ENCODE measurements at places on chromosomes 1 and 21. TPM values are rescaled to one million over a fixed set of nuclear protein-coding genes. Genes with fewer than 3 reads are reported as not detected.

- no peak for DNase-seq
These were observed 969 bp downstream of the ACAP3 start for GRCh38 chr1:1306661-1307260.

GRCh38 chr1:185144233-185144632 is 12.5 kb downstream of the TRMT1L start:
- DNase-seq = no peak

DNA sequence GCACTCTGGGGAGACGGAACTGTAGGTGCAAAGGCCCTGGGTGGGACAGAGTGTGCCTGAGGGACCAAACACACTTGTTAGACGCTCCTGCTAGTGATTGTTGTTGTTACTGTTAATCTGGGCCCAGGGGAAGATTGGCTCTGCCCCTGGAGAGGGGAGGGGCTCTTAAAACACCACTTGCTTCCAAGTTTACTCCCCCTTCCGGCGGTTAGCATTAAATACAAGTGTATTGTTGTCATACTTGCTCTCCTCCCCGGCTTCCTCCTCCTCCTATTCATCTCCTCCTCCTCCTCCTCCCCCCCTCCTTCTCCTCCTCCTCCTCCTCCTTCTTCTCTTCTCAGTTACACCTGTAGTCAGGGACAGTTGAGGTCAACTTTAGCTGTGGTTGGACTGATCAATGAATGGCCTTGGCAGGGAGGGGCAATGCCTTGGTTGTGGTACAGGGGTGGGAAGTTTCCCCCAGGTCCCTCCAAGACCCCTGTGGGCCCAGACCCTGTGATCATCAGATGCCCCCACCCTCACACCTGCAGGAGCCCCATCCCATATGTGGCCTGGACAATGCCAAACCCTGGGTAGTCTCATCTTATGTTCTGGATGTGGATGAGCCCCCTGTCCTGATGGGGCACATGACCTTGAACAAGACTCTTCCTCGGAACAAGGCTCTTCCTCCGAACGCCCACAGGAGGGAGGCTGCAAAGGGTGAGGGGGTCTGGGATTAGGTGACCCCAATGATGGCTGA is 217.3 kb downstream of the PTPRU start:
- DNase-seq = no peak

- DNase-seq = no peak
These were observed 5.2 kb upstream of the LIN28A start for GRCh38 chr1:26405281-26405915.

GRCh38 chr1:211705467-211706091 is 30.2 kb upstream of the NEK2 start:
- DNase-seq = no peak

- no peak for DNase-seq
These were observed 59.9 kb downstream of the C1orf198 start for GRCh38 chr1:230808281-230808872.

DNA sequence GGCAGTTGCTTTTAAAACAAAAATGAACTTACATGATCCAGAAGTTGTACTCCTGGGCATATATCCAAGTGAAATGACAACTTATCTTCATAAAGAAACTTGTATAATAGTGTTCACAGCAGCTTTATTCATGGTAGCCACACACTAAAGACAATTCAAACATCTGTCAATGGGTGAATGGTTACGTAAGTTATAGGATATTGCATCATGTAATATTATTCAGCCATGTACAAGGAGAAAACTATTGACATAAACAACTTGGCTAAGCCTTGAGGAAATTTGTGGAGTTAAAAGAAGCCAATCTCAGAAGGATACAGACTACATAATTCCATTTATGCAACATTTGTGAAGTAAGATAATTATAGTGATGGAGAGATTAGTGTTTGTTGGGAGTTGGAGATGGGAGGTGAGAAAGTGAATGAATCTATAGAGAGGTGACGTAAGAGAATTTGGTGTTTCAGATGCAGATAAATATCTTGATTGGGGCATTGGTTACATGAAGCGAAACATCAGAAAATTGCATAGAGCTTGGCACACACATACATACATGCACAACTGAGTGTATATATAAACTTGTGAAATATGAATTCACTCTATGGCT is 49.9 kb upstream of the GRIK1 start:
- DNase-seq = no peak

DNA sequence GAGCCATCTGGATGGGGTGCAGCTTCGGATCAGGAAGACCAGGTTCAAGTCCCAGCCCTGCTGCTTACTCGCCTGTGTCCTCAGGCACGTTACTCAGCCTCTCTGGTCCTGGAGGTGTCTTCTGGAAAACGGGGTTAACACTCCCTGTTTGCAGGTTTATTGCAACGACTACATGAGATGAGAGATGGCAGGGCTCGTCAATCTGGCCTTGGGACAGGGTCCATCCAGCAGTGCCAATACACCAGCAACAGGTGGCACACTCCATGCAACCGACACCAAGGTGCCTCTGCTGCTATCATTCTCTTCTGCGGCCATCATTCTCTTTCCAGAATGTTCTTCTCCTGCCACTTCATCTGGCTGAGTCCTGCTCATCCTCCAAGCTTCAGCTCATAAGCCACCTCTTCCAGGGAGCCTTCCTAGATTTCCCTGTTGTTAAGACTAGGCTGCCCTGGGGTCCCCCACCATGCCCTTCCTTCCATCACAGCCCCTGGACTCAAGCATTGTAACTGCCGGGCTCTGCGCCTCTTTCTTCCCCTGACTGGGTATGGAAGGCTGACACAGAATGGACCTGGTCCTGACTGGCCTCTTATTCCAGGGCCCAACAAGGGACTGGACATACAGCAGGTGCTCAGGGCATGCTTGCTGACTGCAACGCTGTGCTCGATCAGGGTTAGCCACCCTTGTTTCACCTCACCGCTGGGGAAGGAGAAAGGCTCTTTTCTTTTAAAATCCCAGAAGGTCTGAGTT is 87.4 kb downstream of the DMRTB1 start:
- DNase-seq = no peak

RBM34 gene
- total RNA-seq = 267 TPM

FAAH gene
- total RNA-seq = 6.1 TPM

LCE2B gene
- not detected for total RNA-seq

DYNLT5 gene
- not detected for total RNA-seq

Data from CD8-positive, alpha-beta T cell (primary cell).